Uterus (tissue), 4 donors: ENCODE measurements at places on chromosomes 2 and 18. TPM values are rescaled to one million over a fixed set of nuclear protein-coding genes. Genes with fewer than 3 reads are reported as not detected.
A peak's percentile ranks its signal among the peaks of the same experiment; 100 is the strongest.

DNA sequence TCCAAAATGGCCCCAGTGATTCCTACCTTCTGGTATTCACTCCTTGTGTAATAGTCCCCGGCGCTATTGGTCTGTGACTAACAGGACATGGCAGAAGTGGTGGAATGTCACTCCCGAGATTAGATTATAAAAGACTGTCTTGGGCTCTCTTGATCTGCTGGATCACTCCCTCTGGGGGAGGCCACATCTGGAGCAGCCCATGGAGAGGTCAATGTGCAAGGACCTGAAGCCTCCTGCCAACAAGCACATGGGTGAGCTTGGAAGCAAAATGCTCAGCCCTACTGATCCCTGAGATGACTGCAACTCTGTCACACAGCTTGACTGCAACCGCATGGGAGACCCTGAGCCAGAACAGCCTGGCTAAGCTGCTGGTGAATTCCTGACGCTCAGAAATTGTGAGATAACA is 94.3 kb upstream of the GLI2 start:
- H3K4me3 ChIP-seq = no peak overlapping the region
- H3K27me3 ChIP-seq = no peaks in the 10 kb centered on the region
- DNase-seq = no peak
- no peaks in the 10 kb centered on the region for H3K4me1 ChIP-seq

GRCh38 chr2:117980783-117981676 is 32.8 kb downstream of the CCDC93 start:
- H3K27ac ChIP-seq = no peak overlapping the region
- DNase-seq = no peak
- no peak overlapping the region for H3K4me3 ChIP-seq

DNA sequence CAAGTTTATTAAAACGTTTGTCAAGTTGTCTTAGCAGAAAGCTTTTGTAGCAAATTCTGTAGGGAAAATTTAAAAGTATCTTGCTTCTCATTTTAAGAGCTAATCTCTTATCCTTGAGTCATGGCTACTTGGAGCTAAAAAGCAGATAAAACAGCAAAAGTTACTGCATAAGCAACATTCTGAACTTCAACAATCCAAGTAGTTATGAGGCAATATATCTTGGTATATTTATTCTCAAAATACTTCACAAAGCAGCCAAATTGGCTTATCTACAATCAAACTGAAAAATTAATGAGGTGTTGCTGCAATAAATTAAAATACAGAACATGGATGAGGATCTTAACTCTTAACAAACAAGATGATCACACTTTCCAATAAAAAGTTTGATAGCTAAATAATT is 306.5 kb downstream of the PIEZO2 start:
- no peak for DNase-seq
- no peak overlapping the region for H3K27ac ChIP-seq
- H3K36me3 ChIP-seq = no peaks in the 10 kb centered on the region
- no peak overlapping the region for H3K4me3 ChIP-seq
- no peaks in the 10 kb centered on the region for H3K4me1 ChIP-seq
- no peaks in the 10 kb centered on the region for H3K27me3 ChIP-seq

DNA sequence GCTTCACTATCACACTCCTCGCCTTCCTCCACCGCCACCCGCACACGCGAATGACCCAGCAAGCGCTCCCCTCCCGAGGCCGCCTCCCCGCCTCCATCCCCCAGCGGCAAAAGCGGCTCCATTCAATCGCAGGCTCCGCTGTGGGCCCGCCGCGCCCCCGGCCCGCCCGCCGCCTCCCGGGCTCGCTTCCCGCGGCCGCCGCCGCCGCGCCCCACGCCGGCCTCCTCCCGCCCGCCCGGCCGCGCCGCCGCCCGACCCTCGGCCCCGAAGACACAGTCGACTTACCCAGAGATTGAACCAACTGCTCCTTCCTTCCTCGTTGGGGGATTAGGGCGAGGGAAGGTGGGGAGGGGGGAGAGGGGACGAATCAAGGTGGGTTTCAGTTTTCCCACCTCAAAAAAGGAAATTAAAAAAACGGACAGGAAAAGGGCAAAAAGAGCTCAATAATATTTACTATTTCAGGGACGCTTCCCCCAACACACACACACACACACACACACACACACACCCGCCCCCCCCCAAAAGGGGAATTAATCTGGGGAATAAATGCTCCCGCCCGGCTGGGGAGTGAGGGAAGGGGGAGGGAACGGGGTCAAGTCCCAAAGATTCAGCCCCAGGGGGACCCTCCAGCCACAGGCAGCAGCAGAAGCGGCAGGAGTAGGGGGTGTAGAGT is 743 bp downstream of the XPO1 start:
- H3K4me1 ChIP-seq = no peaks in the 10 kb centered on the region
- H3K36me3 ChIP-seq = no peaks in the 10 kb centered on the region
- H3K27ac ChIP-seq = peak overlapping the region; percentile 99
- no peak for DNase-seq
- peak overlapping the region; percentile 91 for H3K4me3 ChIP-seq

DNA sequence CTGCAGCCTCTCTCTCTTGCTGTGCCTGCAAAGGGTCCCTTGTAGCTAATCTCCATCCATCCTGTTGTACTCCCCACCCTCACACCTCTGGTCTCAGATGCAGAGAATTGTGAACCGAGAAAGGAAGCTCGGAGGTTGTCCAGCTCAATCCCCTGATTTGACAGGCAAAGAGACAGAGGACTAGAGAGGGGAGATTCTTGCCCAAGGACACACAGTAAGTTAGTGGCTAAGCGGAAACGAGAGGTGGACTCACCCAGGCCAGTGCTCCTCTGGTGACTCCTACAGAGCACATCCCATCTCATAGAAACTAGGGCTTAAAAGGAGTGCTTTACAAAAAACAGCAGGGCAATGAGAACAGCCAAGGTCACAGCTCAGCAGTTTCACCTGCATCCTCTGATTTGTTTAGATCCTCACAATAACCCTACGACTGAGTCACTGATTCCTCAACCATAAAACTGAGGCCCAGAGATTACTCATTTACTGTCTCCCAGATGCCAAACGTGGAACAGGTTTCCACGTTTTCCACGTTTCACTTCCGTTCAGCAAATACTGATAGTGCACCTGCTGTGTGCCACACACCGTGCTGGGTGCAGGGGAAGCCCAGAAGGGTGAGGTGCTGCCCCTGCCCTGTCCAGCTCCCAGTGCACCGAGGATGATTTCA is 22.1 kb downstream of the EHD3 start:
- no peaks in the 10 kb centered on the region for H3K36me3 ChIP-seq
- no peak overlapping the region for H3K27ac ChIP-seq
- no peaks in the 10 kb centered on the region for H3K4me1 ChIP-seq
- no peak for DNase-seq
- H3K27me3 ChIP-seq = no peaks in the 10 kb centered on the region

DNA sequence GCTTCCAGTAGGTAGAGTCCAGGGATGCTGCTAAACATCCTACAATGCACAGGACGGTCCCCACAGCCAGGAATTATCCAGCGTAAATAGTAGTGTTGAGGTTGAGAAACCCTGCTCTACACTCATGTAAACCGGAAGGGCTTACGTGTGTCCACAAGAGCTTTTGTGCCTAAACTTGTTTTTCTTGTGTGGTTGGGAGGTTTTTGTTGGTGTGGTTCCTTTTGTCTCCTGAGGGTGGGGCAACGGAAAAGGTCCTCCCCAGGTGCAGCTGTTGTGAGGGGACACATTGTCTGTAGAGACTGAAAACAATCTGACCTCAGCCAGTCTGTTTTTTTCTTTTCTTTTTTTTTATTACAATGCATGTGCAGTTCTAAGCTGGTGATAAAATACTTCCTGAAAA is 72.7 kb upstream of the MGAT5 start:
- H3K4me3 ChIP-seq = no peak overlapping the region
- no peaks in the 10 kb centered on the region for H3K4me1 ChIP-seq
- H3K27me3 ChIP-seq = no peaks in the 10 kb centered on the region
- no peaks in the 10 kb centered on the region for H3K36me3 ChIP-seq
- H3K27ac ChIP-seq = no peak overlapping the region

- H3K27me3 ChIP-seq = no peaks in the 10 kb centered on the region
- no peak overlapping the region for H3K27ac ChIP-seq
- H3K36me3 ChIP-seq = no peaks in the 10 kb centered on the region
- H3K4me1 ChIP-seq = no peaks in the 10 kb centered on the region
- no peak overlapping the region for H3K4me3 ChIP-seq
These were observed 195.6 kb downstream of the TMX3 start for GRCh38 chr18:68519336-68519735.

DNA sequence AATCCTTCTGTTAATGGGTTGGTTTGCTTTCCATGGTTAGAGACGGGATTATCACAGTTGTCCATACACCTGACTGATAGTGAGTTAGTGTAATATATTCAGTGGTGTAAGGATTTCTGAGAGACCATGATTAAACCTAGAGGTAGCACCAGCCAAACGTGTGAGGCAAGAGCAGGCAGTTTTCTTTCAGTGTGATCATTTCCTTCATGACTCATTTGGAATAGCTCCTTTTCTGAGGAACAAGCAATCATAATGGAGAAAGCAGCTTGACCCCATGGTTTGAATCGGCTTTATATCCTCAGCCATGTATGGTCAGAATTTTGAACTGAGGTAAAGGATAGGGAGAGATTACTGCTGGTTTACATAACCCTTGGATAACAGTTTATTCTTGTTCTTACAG is 2.9 kb downstream of the MXD1 start:
- no peak for DNase-seq
- H3K27me3 ChIP-seq = no peaks in the 10 kb centered on the region
- H3K36me3 ChIP-seq = no peaks in the 10 kb centered on the region
- peak overlapping the region; percentile 57 for H3K27ac ChIP-seq
- no peak overlapping the region for H3K4me3 ChIP-seq

DNA sequence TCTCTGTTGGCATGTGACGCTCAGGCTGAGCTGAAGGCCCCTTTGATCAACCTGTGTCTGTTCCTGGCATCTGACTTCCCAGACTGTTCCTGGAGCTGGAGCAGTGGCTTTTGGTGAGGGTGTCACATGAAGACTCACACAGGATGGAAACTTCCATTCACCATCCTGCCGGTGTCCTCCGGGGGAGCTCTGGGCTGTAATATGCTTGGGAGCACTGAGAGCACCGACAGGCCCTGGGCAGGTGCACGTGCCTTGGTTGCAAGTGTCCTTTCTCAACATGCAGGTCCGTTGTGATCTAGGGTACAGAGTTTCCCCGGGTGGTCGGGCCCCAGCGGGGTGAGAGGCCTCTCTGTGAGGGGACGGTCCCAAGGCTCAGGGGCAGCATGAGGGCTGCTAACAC is 24.8 kb upstream of the GBX2 start:
- no peak overlapping the region for H3K4me3 ChIP-seq
- DNase-seq = no peak
- no peaks in the 10 kb centered on the region for H3K27me3 ChIP-seq
- no peak overlapping the region for H3K27ac ChIP-seq
- no peaks in the 10 kb centered on the region for H3K36me3 ChIP-seq
- no peaks in the 10 kb centered on the region for H3K4me1 ChIP-seq

The OLA1 gene
- total RNA-seq = 68.2 TPM

The ONECUT2 gene
- total RNA-seq = not detected

The CRYGC gene
- total RNA-seq = not detected
